ENCODE measurements at places on chromosomes 16 and 17.

DNA sequence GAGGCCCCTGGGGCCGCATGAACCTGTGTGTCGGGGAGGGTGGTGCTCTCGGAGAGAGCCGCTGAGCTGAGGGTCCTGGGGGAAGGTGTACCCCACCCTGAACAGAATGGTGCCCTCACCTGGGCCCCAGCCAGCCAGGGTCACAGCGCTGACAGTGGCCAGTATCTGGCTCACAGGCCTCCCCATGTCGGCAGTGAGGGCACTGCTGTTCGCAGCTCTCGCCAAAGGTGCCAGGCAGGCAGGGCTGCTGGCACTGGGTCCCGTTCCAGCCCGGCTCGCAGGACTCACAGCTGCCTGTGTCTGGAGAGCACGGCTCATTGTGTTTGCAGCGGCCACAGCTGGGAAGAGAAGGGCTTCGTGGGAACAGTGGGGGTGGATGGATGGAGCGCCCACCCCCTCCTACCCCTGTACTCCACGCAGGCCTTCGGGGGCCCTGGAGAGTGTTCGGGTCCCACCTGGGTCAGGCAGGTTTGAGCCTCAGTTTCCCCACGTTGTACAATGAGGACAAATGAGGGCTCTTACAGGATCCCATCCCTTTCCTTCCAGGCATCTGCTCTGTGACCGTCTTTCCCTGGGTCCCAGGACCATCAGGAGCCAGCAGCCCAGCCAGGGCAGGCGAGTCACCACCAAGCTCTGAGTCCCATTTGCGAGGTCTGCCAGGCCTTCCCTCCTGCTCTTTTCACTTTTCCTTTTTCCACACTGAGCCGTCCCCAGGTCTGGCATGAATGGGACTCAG, 5.0 kb downstream of the SCARF1 start:
- no peak for DNase-seq

DNA sequence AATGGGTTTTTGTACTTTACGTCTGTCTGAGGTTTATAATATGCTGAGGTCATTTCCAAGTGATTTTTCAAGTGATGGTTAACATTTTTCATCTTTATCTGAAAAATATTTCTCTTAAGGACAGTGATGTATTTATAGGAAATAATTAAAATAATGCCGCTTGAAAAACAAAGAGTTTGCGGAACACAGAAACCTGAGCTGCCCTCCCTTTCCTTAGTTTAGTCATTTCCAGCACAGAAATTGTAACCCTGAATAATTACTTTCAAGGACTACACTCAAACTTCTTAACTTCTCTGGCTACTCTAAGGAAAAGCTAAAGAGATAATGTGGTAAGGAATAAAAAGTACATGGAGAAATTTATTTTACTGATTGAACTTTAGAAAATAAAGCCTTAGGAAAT, 54.6 kb downstream of the MRTFB start:
- no peak for DNase-seq

DNA sequence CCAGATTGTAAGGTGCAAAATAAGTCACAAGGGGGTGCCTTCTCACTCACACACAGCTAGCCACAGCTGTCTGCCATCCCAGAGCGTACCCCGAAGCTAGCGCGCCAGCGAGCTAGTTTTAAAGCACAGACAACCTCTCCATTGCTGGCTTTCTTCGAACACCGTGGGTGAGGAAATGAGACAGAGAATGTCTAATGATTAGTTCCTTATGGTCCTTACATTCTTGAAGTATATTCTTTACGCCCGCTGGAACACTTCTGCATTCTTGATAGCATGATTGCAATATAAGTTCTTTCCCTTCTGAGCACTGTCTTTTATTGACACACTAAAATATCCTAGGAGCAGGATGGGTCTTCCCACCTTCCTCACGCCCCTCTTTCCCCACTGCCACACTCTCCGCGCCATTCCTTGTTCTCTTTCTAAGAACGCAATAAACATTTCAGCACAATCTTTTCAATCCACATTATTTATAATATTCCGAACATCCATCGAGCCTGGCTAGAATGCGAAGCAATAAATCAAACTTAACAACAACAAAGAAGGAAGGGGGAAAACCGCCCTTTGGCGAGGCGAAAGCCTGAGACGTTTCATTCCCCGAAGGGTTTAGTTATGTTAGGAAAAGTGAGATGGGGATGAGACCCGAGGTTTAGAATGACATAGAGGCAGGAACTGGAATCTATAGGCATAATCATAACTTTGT, 251.3 kb downstream of the NTN1 start:
- no peak for DNase-seq

DNA sequence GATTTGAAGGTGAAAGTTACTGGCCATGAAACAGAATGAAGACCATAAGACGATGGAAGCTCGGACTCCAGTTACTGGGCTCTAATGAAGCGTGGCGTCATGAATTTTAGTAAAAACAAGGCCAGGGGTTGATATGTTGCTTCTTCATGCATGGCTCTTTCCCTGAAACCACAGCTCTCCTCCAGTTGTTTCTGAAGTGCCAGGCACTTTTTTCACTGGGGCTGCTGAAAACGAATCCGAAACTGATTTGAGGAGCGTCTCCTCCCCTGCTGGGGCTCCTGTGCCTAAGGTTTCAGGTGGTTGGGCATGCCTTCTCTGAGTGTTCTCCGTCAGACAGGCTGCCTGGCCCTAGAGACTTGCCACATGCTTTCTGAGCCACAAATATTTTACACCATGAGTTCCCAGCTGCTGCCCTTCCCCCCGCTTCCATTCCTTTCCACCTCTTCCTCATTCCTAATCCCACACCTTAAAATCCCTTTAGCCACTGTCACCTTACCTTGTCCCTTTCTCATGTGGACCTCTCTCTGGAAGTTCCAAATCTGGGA, 3.7 kb upstream of the MYL4 start:
- peak; percentile 75 for DNase-seq

DNA sequence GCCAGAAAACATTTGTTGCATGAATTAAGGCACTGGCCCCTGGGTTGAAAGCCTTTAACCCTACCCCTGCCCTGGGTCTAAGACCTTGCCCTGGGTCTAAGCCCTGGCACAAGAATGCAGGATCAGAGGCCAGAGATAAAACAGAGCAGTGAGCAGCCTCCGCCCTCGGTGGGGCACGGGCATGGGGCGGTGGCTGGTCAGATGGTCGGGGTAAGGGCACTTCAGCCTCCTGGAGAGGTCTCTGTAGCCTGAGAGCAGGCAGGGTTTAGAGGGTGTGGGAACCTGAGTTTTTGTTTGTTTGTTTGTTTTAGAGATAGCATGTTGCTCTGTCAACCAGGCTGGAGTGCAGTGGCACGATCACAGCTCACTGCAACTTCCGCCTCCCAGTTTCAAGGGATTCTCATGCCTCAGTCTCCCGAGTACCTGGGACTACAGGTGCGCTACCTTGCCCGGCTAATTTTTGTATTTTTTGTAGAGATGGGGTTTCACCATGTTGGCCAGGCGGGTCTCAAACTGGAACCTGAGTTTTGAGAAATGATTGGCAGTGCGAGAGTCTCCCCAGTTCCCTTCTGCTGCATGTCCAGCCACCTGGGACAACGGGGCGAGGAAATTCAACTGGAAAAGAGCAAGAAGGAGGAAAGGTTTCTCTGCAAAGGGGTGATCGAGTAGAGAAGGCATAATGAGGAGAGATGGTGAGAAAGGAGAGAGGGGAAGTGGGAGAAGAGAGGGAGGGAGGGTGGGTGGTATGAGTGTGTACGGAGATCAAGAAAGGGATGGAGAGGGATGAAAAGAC, 27.7 kb downstream of the TNS4 start:
- no peak for DNase-seq

GRCh38 chr17:80163336-80163735, 6.5 kb upstream of the CARD14 start:
- no peak for DNase-seq

GRCh38 chr16:84957792-84958191, 53.5 kb downstream of the ZDHHC7 start:
- no peak for DNase-seq

- no peak for DNase-seq
Measured at GRCh38 chr16:13426269-13426668, 493.7 kb upstream of the ERCC4 start.

DNA sequence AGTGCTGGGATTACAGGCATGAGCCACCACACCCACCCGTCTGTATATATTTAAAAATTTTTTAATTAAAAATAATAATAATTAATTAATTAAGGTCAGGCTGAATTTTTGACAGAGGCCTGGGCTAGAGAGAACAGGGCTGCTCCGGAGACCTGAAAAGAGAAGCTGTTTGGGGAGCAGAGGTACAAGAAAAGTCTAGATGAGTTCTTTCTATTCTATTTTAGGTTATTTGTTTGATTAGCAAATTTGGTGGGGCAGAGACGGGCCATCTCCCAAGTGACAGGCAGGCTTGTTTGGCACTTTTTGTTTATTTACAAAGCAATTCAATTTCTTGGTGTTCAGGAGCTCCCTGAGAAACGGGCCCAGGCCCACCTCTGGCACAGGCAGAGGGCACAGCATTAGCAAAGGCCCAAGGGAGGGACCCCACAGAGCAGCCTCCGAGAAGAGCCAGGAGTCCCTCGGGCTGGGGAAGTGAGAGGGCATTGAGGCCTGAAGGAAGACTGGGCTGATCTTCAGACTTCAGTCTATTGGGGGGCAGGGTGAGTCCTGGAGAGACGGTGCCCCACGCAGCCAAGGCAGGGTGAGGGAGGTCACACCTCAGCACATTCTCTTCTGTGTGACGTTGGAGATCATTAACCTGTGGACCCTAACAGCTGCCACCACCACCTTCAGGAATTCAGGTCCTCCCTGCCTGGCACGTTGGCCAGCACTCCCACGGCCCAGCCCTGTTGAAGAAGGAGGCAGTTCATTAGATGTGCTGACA, 10.8 kb upstream of the RIPOR1 start:
- no peak for DNase-seq

DNA sequence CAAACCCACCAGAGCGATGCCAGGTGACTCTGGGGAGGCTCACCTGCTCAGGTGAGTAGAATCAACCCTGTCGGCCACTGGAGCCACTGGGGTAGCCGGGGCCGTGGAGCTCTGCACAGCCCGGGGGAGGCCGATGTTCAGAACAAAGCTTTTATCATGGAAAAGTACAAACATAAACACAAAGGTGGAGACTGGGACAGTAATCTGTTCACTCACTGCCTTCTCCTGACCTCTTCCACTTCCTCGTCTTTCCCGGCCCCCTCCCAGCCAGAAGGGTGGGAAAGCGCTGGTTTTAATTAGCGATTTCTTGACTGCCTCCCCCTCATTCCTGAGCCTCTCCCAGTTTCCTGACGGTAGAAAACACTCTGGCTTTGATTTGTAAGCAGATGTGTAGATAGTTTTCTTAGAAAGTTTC, 9.8 kb upstream of the TEX19 start:
- no peak for DNase-seq

GRCh38 chr17:64003526-64004121, 5.5 kb downstream of the PRR29 start:
- DNase-seq: no peak

GRCh38 chr16:56332464-56333079, 92.8 kb downstream of the AMFR start:
- DNase-seq: no peak

DNA sequence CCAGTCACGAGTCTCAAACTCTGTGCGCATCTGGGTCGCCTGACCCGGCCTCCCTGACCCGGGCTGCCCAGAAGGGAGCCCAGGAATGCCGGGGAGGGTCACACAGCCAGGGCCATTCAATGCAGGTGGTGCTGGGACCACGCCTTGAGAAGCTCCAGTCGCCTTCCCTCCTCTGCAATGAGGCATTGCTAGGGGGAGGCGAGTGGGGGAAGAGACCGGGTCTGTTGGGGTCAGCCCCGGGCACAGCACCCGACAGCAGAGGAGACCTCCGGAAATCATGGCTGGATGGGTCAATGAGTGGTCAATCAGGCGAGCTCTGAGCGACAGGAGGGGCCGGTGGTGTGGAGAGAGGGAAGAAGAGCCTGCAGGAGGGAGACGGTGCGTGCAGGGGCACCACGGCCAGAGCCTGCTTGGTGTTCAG, 13.3 kb downstream of the JPH3 start:
- no peak for DNase-seq

DNA sequence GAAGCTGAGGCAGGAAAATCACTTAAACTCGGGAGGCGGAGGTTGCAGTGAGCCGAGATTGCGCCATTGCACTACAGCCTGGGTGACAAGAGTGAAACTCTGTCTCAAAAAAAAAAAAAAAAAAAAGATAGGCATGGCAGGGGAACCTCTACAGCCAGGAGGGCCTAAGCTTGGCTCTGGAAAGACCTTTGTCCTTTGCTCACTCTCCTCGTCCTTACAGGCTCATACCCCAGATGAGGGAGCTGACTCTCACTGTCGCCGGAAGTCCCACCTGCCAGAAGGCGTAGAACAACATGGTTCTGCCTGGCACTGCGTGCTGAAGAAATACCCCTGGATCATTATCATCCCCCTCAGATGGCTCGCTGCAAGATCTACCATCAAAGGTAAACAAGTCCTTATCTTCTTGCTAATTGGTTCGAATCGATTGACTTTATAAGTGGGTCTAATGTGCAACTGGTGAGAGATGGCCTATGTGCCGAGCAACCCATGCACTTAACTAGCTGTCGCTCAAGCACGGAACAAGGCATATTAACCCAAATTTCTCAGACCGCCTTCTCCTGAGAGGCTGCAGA, 29.7 kb downstream of the RTN4RL1 start:
- DNase-seq: no peak

DNA sequence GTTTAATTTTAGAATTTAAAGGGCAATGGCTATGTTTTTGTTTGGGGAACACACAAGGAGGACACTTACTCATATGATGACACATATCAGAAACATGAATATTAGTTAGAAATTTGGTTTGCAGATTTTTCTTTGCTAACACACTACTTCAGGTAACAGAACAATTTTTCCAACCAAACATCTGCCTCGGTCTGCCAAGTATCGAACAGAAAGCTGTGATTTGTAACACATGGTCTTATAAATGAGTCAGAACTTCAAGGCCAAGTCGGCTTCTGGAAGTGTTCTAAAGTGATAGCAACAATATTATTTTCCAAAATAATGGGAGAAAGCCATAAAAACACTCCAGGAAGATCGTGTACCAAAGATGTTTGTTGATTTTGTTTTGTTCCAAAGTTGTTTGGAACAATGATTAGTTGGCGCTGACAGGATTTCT, 75.9 kb upstream of the PMFBP1 start:
- no peak for DNase-seq

DNA sequence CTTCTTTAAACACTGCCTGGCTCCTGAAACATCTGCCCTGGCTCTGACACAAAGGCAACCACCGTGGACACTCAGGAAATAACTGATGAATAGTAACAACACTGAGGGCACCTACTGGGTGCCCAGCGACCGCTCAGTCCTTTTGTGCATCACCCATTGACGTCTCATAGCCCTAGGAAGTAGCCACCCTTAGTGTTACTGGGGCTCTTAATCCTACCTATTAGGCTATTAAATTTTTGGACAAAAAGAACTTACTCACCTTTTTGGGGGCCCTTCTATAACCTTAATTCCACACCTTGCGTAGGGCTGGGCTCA, 11.7 kb downstream of the PPL start:
- DNase-seq: no peak

- DNase-seq: no peak
Measured at GRCh38 chr17:42290577-42290976, 2.3 kb downstream of the STAT5A start.

All from stimulated activated CD4-positive, alpha-beta T cell treated with anti-CD3 and anti-CD28 coated beads, Interleukin-1b, Interleukin-23, amount 100 ng/mL, for 48 hours (primary cell).